Activated CD4-positive, alpha-beta T cell treated with anti-CD3 and anti-CD28 coated beads for 24 hours (primary cell): ENCODE measurements at places on chromosomes 7 and 10.

DNA sequence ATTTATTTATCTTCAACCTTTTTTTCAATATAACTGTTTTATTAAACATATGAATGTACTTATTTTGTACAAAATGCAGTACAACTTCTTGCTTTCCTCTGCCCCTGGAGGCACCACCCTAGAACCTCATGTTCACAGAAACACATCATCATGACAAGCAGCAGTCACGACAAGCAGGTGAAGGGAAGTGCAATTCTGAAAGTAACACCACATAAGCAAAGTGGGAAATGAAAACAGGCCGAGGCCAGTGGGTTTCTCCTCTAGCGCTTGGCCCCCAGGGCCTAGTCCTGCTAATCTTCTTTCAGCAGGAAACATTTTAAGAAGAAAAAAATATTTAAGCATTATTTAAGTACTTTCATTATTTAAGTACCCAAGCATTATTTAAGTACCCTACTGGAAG is 598.1 kb downstream of the SH2D4B start:
- DNase-seq: no peak

DNA sequence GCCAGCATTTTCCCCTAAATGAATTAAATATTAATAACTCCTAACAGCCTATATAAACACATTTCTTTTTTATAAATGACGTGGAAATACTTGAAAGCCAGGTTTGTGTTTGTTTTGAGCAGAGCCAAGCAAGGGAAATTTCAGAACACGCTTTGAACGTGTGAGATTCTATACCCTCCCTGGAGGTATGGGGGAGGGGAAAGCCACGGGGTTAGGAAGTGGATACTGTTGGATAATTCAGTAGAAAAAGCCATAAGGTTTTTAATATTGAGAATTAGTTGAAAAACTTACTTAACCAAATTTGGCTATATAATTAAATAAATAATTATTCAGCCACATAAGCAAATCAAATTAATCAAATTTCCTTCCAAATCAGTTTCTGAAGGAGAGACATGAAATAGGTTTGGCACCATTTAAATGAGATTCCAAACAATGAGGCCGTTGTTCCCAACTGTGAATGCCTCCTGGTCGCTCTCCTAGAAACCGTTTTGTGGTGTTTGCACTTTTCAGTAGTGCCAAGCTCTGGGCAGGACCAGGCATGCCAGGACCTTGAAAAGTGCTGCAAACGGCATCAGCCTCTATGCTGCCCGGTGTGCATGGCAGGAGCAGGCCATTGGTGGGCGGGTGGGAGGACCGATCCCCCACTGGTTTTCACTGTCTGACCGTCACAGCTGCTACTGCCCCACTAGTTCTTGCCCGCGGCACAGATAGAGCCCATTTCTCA is 88.1 kb downstream of the SEPTIN14 start:
- DNase-seq: no peak

- DNase-seq: no peak
Measured at GRCh38 chr10:78780551-78780961, 288.2 kb upstream of the ZMIZ1 start.

DNA sequence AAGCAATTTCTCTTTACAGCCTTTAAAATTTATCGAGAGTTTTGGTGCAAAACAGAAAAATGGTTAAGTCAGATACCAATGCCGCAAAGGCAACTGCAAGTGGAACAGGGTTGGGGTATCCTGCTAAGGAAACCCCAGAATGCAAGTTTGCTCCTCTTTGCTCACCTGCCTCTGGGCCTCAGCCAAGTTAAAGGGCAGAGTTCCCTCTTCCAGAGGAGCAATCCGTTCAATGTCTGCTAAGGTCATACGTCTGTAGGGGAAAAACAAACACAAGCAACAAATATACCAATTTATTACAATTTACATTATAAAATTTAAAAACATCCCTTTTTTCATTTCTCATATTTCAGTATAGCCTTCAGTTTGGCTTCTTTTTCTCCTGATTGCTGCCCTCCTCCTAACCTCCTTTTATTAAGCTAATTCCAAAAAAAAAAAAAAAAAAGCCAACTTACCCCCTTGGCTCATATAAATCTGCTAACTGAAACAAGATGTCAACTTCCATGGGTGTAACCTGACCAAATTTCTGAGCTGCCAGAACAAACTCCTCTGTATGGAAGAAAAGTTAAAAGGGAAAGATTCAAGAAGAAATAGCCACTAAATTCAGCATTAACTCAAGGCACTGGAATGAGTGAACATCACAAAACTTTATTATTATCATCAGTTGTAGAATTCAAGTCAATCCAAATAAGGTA is 132.6 kb downstream of the SLC25A13 start:
- DNase-seq: no peak

DNA sequence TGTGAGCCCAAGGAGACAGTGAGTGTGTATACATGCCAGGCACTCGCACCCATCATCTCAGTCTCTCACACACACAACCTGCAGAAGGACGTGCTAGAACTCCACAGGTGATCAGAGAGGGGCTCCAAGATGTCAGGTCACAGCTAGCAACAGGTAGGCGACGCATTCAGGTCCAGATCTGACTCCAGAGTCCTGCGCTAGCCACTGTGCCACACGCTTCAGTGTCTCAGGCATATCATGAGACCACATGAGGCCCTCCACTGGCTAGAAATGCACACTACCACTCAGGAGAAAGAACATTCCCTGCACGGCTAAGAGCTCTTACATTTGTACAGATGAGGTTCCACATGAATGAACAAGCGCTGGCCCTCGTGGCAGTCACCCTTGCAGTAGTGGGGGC is 11.5 kb downstream of the AKR1B1 start:
- no peak for DNase-seq

DNA sequence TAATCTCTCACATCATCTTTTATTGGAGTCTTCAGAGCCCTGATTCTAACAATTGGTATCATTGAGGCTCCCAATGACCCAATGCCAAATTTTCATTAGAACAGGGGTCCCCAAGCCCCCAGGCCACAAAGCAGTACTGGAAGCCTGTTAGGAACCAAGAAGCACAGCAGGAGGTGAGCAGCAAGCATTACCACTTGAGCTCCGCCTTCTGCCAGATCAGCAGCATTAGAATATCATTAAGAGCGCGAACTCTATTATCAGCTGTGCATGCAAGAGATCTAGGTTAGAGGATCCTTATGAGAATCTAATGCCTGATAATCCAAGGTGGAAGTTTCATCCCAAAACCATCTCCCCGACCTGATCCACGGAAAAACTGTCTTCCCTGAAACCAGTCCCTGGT is 23.1 kb downstream of the KIF5B start:
- no peak for DNase-seq

DNA sequence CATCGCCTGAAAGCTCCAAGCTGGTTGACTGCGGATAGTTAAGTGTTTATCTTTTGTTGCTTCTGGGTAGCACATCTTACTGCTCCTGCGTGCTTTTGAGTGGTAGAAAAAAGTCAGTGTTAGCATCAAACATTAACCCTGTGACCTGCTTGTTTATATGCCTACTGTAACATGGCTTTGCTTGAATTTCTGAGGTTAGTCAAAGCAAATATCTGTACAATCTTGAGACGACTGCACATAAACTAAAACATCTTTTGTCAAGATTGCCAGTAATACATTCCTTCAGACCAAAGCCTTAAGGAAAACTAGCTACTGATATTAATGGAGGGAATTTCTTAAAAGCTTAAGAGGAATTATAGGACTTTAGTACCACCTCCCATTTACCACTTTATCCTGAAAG is 163.7 kb downstream of the BAMBI start:
- DNase-seq: no peak

DNA sequence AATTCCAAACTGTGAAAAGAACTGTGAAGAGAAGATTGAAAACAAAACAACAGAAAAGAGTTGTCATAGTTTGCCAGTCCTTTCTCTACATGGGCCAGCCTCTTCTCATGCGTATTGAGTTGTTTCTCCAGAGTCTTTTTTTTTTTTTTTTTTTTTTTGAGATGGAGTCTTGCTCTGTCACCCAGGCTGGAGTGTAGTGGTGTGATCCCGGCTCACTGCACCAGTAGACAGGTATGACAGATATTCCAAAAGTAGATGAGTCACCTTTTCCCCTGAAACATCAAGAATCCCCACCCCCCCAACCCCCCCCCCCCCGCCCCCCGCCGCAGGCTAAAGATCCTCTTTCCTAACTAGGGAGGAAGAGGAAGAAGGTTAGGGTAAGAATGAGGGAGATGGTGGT is 15.6 kb upstream of the KMT2C start:
- DNase-seq: no peak

DNA sequence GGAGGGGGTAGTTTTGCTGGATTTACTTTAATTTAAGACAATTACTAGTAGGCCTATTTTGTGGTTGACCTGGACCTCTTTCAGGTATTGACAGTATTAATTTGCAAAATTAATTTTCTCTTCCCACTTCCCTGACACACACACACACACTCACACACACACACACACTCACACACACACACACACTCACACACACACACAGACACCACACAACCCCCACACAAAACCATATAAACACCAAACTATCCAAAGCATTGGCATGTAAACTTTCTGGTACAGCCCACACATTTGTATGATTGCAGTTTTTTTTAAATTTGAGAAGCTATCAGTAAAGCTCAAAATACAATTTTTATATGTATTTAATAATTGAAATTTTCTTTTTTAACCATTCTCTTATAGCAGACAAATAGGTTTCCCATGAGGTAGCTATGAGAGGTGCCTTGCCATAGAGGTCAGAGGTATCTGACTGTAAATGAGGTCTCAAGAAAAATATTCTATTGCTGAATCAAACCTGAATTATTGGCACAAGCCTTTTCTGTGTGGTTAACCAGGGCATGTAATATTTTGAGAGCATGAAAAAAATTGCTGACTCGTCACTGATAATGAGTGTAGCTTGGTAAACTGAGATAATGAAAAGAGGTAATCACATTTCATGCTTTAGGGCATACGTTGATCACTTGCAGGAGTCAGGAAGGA is 306.5 kb downstream of the GATA3 start:
- DNase-seq: no peak
